ENCODE measurements at places on chromosomes 5 and 9.

GRCh38 chr5:179798144-179798770 is 4.5 kb downstream of the LTC4S start:
- no peak for DNase-seq

DNA sequence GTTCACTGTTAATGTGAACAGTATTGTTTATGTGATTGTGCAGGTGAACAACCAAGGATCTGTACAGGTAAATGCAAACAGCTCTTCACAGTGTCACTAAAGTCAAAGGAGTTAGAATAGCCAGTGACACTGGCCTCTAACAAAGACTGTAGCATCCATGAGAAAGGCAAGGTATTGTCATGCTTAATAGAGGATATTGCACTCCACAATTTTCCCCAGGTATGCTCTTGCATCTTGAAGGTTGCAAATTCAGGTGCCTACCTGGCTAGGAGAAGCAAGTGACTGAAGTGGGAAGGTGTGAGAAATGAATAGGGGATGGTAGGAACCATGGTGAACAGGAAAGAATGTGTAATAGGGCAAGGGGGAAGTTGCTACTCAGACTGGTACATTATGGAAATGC is 101.2 kb upstream of the EFNA5 start:
- DNase-seq: no peak

- DNase-seq: no peak
Observed at GRCh38 chr9:108056805-108057386, 567.3 kb upstream of the KLF4 start.

DNA sequence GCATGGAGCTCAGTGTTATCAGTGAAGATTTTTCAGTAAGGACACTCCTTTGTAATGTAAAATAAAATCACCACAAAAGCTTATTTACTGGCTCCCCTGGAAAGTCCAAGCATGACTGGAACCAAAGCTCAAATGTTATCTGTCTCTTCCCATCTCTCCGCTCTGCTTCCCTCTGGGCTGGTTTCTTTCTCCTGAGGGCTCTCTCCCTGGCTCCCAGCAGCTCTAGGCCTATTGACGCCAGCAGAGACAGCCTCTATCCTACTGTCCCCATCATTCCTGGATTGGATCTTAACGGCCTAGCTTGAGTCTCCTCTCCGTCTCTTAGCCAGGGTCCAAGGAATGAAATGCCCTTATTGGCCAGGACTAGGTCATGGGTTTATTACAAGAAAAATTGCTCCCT is 86.1 kb downstream of the TMEM167A start:
- no peak for DNase-seq

DNA sequence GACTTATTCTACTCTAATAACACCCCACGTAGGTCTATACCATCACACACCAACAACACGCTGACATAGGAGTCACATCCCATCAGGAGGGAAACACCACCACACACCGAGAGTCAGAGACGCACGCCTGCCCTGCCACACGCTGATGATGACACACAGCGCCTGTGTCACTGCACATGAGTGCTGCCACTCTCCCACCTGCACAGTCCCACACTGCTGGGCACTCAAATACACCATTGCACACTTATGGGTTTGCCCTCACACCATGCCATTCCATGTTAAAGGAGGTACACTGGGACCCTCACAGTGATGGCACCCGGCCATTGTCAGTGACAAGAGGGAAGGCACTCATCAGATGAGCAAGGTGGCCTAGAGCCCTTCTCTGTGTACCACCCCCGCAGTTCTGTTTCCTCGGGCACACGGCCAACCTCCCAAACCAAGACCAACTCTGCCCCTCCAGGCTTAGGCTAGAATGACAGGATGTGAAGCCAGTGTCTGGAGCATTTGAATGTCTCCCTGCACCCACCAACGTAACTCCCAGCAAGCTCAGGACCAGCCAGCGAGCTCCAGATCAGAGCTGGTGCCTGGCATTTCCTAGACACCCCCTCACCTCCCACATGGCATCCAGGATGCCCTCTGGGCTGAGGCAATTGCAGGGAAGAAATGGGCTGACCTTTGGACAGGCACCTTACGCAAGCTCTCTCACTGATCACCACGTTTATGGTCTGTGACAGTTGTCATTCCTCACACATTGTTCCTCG is 3.6 kb upstream of the CPLX2 start:
- DNase-seq: no peak

- no peak for DNase-seq
Observed at GRCh38 chr5:78568212-78568611, 80.4 kb downstream of the LHFPL2 start.

- no peak for DNase-seq
Observed at GRCh38 chr9:108149326-108149725, 659.8 kb upstream of the KLF4 start.

GRCh38 chr5:169950333-169950732 is 30.0 kb downstream of the INSYN2B start:
- no peak for DNase-seq

DNA sequence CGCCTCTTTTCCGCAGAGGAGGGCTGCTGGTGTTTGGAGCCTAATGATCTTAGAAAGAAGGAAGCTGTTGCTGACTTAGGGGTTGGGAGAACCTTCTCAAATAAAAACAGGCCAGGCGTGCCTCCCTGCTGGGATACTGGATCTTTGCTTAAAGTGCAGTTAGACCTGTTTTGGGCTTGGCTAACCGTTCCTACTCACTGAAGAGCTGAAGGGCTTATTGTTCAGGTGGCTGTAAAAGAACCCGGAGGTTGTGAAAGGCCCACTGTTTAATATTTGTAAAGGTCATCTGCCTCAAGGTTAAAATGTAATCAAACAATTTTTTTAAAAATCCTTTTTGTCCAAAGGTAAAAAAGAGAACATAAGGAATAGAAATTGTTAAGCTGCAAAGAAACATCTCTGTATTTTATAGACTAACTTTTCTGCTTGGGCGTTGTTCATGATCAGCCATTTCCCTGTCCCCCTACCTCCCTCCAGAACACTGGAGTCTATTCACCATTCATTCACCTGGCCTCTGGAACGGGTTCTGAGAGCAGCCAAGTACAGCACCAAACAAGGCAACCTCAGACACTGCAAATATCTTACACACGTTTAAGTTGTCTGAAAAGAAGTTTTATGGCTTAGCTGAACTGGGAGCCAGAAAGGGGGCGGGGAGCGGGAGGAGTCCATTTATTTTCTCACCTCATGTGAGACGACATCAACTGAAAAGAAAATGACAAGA is 18.6 kb upstream of the MTMR12 start:
- no peak for DNase-seq

GRCh38 chr9:116002624-116003023 is 151.0 kb upstream of the PAPPA start:
- no peak for DNase-seq

DNA sequence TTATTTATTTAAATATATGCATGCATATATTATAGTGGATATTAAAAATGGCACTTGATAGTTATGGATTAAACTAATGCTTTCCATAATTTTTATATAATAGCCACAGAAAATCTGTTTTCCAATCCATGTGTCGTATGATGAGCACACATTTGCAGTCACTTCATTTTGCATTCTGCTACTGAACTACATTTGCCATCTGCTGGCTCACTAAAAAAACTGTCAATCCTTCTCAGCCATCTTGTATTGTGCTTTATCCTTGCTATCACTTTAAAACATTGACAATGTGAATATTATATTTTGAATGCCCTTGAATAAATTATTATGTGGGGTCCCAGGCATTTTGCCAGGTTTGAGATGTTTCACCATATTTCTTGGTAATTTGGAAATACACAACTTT is 586.6 kb downstream of the DNAH5 start:
- no peak for DNase-seq

DNA sequence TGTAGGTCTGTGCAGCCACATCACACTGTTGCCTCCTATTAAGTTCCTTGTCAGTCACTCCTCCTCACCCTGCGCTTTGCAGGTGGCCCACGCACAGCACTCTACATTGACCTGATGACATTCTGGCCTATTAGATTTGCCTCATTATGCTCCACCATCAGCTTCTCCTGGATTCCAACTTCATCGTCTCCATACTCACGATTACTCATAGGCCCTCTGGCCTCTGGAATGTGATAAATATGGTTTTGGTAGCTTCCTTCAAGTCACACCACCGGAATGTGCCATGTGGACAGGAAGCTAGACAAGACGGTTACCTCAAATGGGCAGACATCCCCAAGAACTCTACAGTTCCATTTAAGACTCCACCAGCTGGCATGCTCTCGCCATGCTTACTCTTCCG is 158.0 kb upstream of the LHFPL2 start:
- DNase-seq: no peak

Data from ureter (tissue), 1 donor.